Omental fat pad (tissue), 4 donors: ENCODE measurements at places on chromosomes 5 and 9.

GRCh38 chr9:69058101-69058500 is 22.5 kb downstream of the FXN start:
- no peak for DNase-seq

GRCh38 chr9:99253772-99254431 is 31.8 kb downstream of the SEC61B start:
- DNase-seq, result no peak

DNA sequence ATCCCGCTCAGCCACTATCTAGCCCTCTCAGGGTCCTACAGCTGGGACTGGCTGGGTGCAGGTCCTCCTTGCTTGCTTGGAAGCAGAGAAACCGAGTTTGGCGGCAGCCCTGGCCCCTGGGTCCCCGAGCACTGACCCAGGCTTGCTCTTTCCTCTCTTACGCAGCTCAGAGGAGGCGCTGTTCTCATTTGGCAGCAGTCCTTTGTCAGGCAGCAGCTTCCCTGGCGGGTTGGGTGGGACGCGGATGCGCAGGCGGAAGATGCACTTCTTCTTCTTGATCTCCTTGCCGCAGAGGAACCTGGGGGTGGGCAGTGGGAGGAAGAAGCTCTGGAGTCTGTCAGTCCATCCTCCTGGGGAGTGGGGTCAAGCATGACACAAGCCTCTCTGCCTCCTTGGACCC is 14.5 kb downstream of the PHF19 start:
- no peak for DNase-seq

DNA sequence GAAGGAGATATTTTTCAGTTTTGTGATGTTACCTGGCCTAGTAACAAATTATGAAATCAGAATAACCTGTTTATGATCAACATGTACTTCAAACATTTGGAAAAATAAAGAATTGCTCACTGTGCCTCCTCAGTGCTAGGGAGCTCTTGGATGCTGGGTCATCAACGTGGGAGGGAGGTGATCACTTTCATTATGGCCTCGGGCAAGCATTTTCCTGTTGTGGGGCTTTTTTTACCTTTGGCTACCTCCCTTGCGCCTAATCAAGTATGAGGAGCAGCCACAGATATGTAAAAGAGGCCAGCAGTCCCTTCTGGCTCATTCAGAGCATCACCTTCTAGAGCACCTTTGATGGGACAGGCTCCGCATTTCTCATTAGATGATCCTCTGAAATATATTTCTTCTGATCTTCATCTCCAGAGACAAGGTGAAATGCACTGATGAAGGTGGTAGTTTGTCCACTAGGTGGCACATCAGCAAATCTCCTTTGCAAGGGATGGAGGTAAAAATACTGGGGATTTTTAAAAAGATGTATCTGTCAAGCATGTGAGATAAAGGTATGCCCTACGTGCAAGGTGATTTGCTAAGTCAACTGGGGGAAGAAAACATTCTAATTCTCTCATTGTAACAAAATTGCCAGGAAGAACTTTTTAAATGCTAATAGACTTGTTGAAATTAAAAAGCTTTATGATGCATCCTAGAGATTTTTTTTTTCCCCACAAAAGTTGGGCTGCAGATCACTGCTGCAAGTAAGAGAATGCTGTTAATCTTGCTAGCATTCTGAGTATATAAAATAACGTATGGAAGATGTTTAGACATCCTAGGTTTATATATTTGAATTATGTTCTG is 218.2 kb downstream of the MAST4 start:
- DNase-seq, result no peak

DNA sequence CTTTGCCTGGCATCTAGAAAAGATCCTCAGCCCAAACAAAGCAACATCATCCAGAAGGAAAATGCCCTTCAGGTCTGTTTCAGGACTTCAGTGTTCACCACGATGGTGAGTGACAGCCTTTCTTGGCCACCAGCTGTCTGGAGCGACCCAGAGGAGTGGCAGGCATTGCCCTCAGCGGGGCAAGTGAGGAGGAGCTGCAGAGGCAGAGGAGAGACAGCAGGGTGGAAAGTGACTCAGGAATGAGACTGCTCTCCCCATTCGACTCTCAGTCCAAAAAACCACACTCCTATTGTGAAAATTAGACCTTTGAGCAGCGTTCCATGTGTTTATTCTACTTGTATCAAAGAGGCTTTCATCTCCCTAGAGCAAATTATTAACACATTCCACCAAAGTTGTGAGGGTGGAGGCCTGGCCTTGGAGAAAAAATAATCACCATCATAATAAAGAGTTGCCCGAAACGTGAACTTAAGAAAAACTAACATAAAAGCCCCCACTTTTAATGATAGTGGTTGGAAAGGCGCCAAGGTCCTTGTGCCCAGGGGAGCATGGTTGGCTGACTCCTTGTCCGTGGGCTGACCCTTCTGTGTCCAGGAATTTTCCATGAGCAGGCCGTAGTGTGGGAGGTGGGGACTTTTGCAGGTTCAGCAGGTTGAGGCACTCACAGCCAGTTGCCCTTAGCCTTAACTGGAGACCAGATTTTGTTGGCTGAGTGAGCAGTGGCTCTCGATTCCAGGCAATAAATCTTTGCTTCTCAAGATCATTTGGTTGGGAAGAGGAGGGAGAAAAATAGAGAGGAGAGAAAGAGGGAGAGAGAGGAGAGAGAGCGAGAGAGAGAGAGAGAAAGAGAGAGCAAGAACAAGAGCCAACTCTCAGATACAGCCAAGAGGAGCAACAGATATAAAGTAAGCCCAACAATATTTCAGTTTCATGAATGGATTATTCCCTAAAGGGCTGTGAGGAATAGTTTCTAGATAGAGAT is 125.9 kb upstream of the ANKRD55 start:
- DNase-seq, result peak; percentile 28

DNA sequence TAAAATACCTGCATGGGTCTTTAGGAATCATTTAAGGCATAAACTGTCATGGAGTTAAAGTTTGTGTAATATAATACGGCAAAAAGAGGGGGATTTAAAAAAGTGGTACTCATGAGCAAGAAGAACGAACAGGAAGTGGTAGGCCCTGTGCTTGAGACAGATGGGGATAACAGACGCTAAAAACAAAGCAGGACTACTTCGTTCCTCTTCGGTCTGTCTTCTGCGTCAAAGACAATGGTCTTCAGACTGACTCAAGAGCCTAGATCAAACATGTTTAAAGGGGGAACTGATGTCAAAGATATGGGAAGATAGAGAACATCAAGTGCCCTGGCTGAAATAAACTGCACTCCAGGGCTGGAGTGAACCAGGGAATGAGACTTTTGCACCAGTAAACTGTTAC is 59.8 kb upstream of the RFX3 start:
- no peak for DNase-seq

DNA sequence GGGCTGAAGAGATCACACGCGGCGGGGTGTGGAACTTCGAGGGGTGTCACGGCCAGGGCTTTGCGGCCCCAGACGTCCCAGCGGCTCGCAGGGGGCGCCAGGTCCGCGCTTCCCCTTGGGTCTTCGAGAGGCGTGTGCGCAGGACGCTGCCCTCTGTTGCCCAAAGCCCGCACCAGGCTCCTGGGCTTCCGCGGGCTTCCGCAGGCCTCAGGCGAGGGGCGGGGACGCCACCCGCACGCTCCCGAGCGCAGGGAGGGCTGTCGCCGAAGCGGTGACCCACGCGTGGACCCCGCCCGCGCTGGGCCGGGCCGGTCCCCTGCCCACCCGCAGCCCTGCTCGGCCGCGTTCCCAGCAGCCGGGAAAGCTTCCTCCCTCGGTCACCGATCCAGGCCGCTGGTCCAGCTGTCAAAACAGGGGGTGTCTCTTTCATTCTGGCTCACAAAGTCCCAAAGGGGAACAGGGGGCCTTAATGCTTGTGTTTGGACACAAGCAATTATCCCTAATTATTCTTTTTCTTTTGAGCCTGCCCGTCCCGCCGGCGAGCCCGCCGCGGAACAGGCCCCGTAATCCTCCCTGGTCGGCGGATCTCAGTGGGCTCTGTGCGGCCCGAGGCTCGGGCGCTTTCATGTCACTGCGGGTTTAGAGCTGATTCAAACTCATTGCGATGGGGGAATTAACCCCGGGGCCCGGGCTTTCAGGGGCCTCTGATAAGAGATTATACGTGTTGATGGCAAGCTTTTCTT is 60.6 kb downstream of the TMEM174 start:
- no peak for DNase-seq

- DNase-seq, result no peak
Observed at GRCh38 chr5:151870271-151870670, 54.4 kb downstream of the GLRA1 start.

DNA sequence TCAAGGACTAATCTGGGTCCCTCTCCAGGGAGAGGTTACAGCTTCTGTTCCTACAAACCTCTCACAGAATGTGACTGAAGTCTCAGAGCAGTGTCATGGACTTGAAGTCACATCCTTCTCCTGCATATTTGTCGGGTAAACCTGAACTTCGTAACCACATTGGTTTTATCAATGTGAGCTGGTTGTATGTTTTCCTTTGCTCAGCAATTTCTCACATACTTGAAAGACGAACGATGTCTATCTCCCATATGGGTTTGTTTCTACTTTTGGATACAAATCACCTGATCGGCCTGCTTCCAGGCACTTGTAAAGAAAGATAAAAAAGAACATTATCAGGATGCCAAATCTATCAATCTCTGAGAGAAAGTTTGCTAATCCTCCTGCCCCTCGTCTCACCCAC is 411.0 kb downstream of the SPOCK1 start:
- no peak for DNase-seq
